A549 treated with CORT108297 at 1 μM for 4 hours (cell line): ENCODE measurements at places on chromosomes 13 and 19. TPM values are rescaled to one million over a fixed set of nuclear protein-coding genes. Genes with fewer than 3 reads are reported as not detected.

THSD1 gene
- total RNA-seq: 8.8 to 9.7 TPM (median 9.2 TPM) in 5 replicates

TSHZ3 gene
- 2.2 to 3.7 TPM (median 3.1 TPM) in 5 replicates for total RNA-seq

CERS1 gene
- total RNA-seq: 4.4 to 6.0 TPM (median 5.6 TPM) in 5 replicates

IGFL2 gene
- 0.32 to 1.3 TPM (median 0.74 TPM) in 5 replicates for total RNA-seq

FUT1 gene
- 0.05 to 0.14 TPM (median 0.06 TPM) in 5 replicates for total RNA-seq

PDX1 gene
- total RNA-seq: 0.04 to 0.09 TPM (median 0.06 TPM) in 4 of 5 replicates, not detected in the other

KLK4 gene
- 0.08 to 0.39 TPM (median 0.11 TPM) in 5 replicates for total RNA-seq
